Mammary epithelial cell (primary cell): ENCODE measurements at places on chromosomes 2 and 18. TPM values are rescaled to one million over a fixed set of nuclear protein-coding genes. Genes with fewer than 3 reads are reported as not detected.

DNA sequence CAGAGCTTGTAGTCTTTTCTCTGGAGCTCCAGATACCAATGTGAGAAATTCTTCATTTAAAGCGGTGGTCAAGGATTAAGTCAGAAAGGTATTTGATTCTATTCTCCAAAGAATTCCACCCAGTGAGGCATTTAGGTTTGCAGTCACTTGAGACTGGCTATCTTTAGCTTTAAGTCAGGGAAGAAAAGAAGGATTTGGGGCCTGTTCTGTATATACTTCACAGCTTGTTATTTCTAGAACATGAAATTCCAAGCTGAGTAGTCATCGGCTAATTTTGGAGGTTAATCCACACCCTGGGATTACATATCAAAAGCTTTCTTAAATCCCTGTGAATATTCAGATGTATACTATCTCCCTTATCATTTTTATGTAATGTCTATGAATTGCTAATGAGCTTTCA lies 39.4 kb downstream of the MYOM1 start:
- no peak for DNase-seq

- no peak for DNase-seq
Observed at GRCh38 chr2:122081751-122082150, 326.3 kb downstream of the TSN start.

- DNase-seq, result peak; percentile 13
Observed at GRCh38 chr2:142877216-142877838, at the start of gene KYNU. TSS of gene KYNU (plus strand) at chr2:142877664. CDS start at chr2:142885368, 7,704 bp downstream.

- peak; percentile 94 for DNase-seq
Observed at GRCh38 chr2:62042944-62043343, 137.5 kb downstream of the COMMD1 start.

Gene COL4A4
- total RNA-seq, result not detected in 2 replicates

GRCh38 chr2:25821225-25822056 lies 56.8 kb downstream of the ASXL2 start:
- DNase-seq, result peak; percentile 11
